Left ventricle myocardium inferior (tissue), 1 donor: ENCODE measurements at places on chromosomes 7 and 10. TPM values are rescaled to one million over a fixed set of nuclear protein-coding genes. Genes with fewer than 3 reads are reported as not detected.

DNA sequence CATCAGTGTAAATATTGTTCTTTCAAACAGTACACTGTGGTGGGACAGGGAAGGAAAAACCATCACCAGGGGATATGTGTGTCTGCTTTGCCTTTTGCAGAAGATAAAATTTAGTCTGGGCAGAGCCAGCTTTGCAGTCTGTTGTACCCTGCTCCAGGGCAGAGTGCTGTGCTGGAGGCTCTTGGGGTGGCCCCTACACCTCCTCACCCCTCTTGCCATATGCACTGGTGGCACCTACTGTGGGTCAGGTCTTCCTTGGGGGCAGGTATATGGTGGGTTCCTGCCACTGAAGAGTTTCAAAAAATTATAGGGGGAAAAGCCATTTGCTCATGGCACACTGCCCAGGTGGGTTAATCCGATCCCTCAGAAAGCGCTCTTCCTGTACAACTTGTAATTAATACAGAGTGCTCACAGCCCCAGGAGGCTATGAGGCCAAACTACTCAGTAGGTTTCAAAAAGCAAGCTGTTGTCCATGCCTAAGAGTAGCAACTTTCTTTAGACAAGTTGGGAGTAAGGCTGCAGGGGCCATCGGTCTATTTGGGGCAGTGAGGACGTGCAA, 112.7 kb upstream of the BMPER start:
- no peaks in the 10 kb centered on the region for H3K36me3 ChIP-seq
- H3K27me3 ChIP-seq, result no peaks in the 10 kb centered on the region
- H3K4me1 ChIP-seq, result no peaks in the 10 kb centered on the region
- no peak for DNase-seq
- H3K4me3 ChIP-seq, result no peak overlapping the region

- H3K4me1 ChIP-seq, result no peaks in the 10 kb centered on the region
- H3K36me3 ChIP-seq, result no peaks in the 10 kb centered on the region
- no peak overlapping the region for H3K4me3 ChIP-seq
- DNase-seq, result no peak
- H3K27ac ChIP-seq, result no peak overlapping the region
These were observed 85.7 kb upstream of the AOAH start for GRCh38 chr7:36810032-36810431.

DNA sequence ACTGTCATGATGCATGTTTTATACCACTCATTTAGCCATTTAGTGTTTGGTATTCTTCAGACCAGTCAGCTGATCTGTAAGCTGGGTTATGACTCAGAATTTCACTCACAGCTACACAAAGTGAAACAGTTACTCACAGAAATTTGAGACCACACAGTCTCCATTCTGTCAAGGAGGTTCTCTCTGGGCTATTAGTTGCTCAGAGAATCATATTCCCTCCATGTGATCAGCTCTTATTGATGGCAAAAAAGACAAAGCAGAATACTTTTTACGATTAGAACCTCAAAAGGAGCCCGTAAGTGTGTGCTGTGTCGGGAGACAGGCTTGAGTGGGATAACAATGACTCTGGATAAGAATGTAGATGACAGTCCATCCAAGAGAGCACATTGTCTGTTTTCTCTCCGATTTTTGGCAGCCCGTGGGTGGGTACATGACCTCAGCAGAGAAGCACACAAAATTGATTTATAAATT, 277.6 kb upstream of the SORCS1 start:
- H3K27ac ChIP-seq, result no peak overlapping the region
- no peaks in the 10 kb centered on the region for H3K4me1 ChIP-seq
- DNase-seq, result no peak

EBLN1 gene
- not detected for total RNA-seq

GRCh38 chr7:131056007-131056406, 271.7 kb upstream of the MKLN1 start:
- H3K4me1 ChIP-seq, result peaks cover 82% of the 10 kb centered on the region
- DNase-seq, result no peak
- H3K27ac ChIP-seq, result no peak overlapping the region
- H3K27me3 ChIP-seq, result no peaks in the 10 kb centered on the region
- no peak overlapping the region for H3K4me3 ChIP-seq

DNA sequence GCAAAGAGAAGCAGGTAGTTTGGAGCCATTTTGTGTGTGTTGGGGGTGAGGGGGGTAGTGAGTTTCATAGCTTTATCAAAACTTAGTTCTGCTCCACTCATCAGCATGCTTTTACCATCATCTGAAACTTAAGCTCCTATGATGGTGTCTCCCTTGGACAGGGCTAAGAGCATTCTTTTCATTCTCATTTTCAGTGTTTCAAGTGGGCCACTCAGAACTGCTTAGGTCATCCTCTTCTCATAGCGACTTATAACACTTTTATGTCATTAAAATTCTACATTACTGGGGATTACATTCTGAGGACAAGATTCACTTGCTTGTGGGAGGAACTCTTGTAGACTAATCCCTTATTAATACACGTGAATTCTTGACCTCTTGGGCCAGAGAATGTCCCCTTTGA, 649.4 kb downstream of the SUGCT start:
- H3K4me3 ChIP-seq, result no peak overlapping the region
- H3K27ac ChIP-seq, result no peak overlapping the region
- H3K36me3 ChIP-seq, result no peaks in the 10 kb centered on the region
- H3K27me3 ChIP-seq, result no peaks in the 10 kb centered on the region
- H3K4me1 ChIP-seq, result peaks cover 16% of the 10 kb centered on the region

- DNase-seq, result no peak
- H3K27ac ChIP-seq, result no peak overlapping the region
- no peaks in the 10 kb centered on the region for H3K27me3 ChIP-seq
- H3K4me3 ChIP-seq, result no peak overlapping the region
These were observed 175.7 kb upstream of the SLC25A13 start for GRCh38 chr7:96497567-96497966.

- H3K36me3 ChIP-seq, result no peaks in the 10 kb centered on the region
- DNase-seq, result no peak
- H3K4me1 ChIP-seq, result no peaks in the 10 kb centered on the region
- H3K27ac ChIP-seq, result no peak overlapping the region
- no peaks in the 10 kb centered on the region for H3K27me3 ChIP-seq
- H3K4me3 ChIP-seq, result no peak overlapping the region
These were observed 33.8 kb downstream of the GNG11 start for GRCh38 chr7:93955304-93955703.

EGR2 gene
- 0.52 TPM for total RNA-seq

BAIAP2L1 gene
- 2.1 TPM for total RNA-seq

STEAP2 gene
- total RNA-seq, result 6.1 TPM

ANKRD61 gene
- total RNA-seq, result not detected

CLCN1 gene
- total RNA-seq, result not detected

PRSS37 gene
- total RNA-seq, result not detected

DNA sequence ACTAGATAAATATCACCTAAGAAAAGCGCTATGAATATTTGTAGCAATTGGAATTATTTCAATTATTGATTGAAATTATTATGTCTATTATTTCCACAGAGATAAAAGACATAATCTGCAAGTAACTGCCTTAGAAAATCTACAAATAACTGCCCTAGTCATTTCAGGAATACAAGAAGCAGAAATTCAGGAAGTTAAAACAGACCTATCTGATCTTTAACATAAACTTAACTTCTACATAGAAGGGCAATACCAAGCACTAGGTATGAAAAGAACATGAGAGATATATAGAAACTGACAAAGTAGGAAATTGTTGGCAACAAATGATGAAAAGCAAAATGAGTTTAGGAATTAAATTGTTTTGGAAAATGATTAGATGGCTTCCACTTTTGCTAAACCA, 31.8 kb upstream of the AKR1B10 start:
- H3K27ac ChIP-seq, result no peak overlapping the region
- H3K4me3 ChIP-seq, result no peak overlapping the region
- H3K4me1 ChIP-seq, result peaks cover 3% of the 10 kb centered on the region
- no peaks in the 10 kb centered on the region for H3K36me3 ChIP-seq
- no peaks in the 10 kb centered on the region for H3K27me3 ChIP-seq

TMEM120A gene
- 163 TPM for total RNA-seq

DNA sequence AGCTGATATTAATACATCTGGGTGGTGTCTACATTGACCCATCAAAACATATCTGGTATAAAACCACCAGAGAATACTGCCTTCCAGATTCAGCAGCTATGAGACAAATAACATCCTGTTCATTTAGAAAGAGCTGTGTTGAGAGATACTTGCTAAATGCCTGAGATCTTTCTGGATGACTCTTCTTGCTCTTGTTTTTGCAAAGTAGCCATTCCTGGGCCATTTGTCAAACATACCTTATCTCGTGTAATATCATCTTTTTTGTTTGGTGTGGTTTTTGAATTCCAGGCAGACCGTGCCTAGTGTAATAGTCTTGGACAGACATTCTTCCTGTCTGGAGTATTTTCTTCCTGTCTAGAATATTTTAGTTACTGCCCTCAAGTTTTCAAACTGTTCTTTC, 74.7 kb upstream of the PRR15 start:
- peak overlapping the region; percentile 19 for H3K4me3 ChIP-seq
- H3K27me3 ChIP-seq, result no peaks in the 10 kb centered on the region

OR2A1 gene
- total RNA-seq, result not detected

- H3K27me3 ChIP-seq, result no peaks in the 10 kb centered on the region
- no peak for DNase-seq
- H3K4me3 ChIP-seq, result no peak overlapping the region
- peaks cover 33% of the 10 kb centered on the region for H3K4me1 ChIP-seq
These were observed 74.5 kb downstream of the COBL start for GRCh38 chr7:51242007-51242691.

GRCh38 chr7:105131033-105131656, 117.1 kb downstream of the KMT2E start:
- H3K4me1 ChIP-seq, result peaks cover 23% of the 10 kb centered on the region
- H3K27ac ChIP-seq, result no peak overlapping the region
- no peak for DNase-seq
- H3K27me3 ChIP-seq, result no peaks in the 10 kb centered on the region
- no peak overlapping the region for H3K4me3 ChIP-seq

PAX2 gene
- not detected for total RNA-seq

GRCh38 chr7:49643321-49643720, 130.1 kb upstream of the VWC2 start:
- H3K4me3 ChIP-seq, result no peak overlapping the region
- H3K27ac ChIP-seq, result no peak overlapping the region
- H3K27me3 ChIP-seq, result no peaks in the 10 kb centered on the region
- peak; percentile 51 for DNase-seq
- no peaks in the 10 kb centered on the region for H3K36me3 ChIP-seq

- H3K36me3 ChIP-seq, result no peaks in the 10 kb centered on the region
- no peak for DNase-seq
- H3K4me1 ChIP-seq, result peaks cover 26% of the 10 kb centered on the region
- H3K27ac ChIP-seq, result no peak within 1 kb of the TSS
- H3K27me3 ChIP-seq, result peaks cover 65% of the 10 kb centered on the region
These were observed at the start of gene CYP2E1 for GRCh38 chr10:133526957-133527588. Gene CYP2E1 (plus strand): TSS chr10:133527363. CDS start chr10:133527396, 33 bp downstream.
